HT-29 (cell line): ENCODE measurements at places on chromosomes 2 and 18.

- peak; percentile 86 for DNase-seq
Measured at GRCh38 chr2:113977660-113978523, 88.0 kb downstream of the ACTR3 start.

DNA sequence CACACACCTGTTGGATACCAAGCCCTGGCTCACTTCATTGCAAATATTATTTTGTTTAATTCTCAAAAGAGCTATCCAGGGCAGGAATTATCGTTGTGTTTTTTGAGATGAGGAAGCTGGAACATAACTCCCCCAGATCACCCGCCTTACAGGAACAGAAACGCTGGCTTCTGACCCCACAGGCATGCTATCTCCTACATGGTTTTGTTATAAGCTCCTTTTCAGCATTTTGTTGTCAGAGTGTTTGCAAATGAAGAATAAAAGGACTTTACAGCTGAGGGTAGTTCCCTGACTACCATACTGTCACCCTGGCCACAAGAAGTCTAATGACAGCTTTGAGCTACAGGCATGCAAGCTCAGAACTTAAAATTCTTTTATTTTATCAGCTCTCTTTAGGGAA lies 62.0 kb upstream of the MRPS9 start:
- DNase-seq, result no peak

GRCh38 chr18:57655740-57656139 lies 34.1 kb upstream of the NARS1 start:
- DNase-seq, result no peak

DNA sequence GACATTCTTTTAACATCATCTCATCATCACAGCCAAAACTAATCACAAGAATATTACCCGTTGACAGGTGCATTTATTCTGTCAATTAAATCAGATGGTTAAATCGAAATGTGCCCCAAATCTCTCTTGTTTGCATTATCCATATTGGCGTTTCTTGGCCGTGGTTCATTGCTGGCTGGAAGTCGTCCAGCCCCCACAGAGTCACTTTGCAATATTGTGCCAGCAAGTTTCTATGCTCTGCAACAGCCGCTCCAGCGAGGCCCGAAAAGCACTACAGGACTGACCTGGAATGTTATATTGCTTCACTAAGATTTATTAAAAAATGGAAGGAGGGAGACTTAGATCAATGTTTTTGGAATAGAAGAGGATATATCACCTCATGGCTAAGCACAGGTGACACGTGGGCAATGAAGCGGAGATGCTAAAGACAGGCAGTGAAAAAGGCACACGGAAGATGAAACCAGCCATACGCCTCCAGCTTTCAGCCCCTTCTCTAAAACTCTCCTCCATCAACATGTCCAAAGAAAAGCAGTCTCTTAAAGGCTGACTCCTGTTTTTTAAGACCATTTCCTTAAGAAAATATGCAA lies 176.8 kb upstream of the VRK2 start:
- DNase-seq, result no peak

DNA sequence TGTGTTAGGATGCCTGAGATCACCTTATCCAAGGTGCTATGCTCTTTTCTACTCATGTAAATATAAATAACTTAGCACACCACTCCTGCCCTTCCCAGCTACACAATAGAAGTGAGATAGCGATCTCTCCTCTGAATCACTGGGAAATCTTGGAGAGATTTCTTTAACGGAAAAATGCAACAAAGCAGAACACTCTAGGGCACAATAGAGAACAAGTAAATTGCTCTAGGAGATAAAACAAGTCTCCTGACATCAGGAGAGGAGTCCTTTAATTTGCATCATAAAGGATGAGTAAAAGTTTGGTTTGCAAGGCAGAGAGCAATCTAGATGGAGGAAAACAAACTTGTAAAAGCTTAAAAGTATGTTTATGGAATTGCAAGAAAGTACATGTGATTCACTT lies 224.1 kb downstream of the PAX3 start:
- DNase-seq, result no peak

- DNase-seq, result no peak
Measured at GRCh38 chr2:25026008-25026530, 15.8 kb upstream of the EFR3B start.

DNA sequence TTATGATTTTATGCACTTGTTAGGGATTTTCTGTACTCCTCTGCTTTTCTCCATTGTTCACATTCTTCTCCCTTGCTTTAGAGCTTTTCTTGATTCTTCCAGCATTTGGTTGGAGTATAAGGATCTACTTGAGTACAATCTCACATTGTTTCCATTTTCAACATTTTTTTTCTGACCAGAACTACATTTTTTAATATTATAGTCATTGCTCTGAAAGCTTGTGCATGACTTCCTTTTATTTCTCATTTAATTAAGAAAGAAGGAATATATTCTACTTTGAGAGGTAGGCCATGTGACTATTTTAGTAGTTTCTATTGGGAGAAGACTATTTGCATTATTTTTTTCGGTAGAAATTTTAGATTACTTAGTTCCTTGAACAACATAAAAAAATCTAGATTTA lies 200.4 kb downstream of the TMEM247 start:
- no peak for DNase-seq

GRCh38 chr2:11505652-11506610 lies 27.9 kb upstream of the GREB1 start:
- DNase-seq, result no peak

- no peak for DNase-seq
Measured at GRCh38 chr2:194946826-194947225, 710.2 kb upstream of the SLC39A10 start.
